EL (cell line): ENCODE measurements at places on chromosomes 1 and 21.

GRCh38 chr1:94855307-94855700, 35.1 kb downstream of the SLC44A3 start:
- no peak for DNase-seq

DNA sequence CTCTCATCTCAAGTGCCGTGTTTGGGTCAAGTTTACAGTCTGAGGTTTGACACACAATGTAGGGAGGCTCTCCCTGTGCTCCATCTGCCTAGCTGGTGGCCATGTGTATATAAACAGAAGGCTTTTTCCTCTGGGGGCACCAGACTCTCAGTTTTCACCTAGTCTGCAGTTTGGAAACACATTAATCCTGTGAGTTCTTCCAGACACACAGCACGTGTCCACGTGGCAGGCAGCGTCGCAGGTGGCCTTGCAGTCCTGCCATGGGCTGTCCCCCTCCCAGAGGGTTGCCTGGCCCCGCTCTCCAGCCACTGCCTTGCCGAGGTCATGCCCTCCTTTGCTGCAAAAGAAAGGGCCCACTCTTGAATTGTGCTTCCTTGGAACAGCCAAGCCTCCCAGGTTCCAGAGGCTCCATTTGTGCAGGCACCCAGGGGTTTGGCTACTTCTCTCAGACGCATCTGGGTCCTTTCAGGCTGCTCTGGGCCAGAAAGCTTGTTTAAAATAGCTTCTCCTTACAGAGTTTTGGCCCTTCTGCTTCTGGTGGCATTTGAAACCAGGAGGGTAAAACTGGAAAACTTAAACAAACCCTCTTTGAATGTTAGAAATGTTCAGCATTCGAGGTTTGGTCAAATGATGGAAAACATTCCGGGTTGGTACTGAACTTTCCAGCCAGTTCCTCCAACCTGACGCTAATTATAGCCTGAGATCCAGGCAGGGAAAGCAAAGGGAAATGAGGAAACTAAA, 4.4 kb upstream of the RUNX1 start:
- no peak for DNase-seq

GRCh38 chr1:108881369-108881768, 4.6 kb downstream of the GPSM2 start:
- peak; percentile 48 for DNase-seq

- peak; percentile 54 for DNase-seq
These were observed 1.5 kb downstream of the ZSCAN20 start for GRCh38 chr1:33473900-33474299.

DNA sequence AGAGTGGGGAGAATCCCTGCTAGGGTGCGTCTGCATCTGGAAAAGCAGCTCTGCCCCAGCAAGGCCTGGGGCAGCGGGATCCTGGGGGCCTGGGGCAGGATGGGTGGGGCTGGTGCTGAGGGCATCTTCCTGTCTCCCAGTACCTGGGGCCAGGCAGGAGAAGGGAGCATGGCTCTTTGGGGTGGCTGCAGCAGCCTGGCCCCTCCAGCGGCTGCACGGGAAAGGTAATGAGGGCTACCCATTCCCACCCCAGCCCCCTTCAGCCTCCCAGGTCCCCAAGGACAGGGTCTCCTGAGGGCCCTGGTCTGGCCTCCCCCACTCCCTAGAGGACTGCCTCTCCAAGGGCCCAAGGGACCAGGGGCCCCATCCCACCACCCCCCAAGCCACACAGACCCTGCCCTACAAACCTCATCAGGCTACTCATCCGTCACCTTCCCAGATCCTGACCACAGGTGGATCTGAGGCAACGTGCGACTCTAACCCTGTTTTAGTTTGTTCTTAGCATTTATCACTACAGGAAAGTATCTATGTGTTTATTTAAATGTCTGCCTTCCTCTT, 910 bp upstream of the ANKRD65 start:
- no peak for DNase-seq

- DNase-seq, result no peak
These were observed 6.0 kb downstream of the TEX35 start for GRCh38 chr1:178518894-178519293.

DNA sequence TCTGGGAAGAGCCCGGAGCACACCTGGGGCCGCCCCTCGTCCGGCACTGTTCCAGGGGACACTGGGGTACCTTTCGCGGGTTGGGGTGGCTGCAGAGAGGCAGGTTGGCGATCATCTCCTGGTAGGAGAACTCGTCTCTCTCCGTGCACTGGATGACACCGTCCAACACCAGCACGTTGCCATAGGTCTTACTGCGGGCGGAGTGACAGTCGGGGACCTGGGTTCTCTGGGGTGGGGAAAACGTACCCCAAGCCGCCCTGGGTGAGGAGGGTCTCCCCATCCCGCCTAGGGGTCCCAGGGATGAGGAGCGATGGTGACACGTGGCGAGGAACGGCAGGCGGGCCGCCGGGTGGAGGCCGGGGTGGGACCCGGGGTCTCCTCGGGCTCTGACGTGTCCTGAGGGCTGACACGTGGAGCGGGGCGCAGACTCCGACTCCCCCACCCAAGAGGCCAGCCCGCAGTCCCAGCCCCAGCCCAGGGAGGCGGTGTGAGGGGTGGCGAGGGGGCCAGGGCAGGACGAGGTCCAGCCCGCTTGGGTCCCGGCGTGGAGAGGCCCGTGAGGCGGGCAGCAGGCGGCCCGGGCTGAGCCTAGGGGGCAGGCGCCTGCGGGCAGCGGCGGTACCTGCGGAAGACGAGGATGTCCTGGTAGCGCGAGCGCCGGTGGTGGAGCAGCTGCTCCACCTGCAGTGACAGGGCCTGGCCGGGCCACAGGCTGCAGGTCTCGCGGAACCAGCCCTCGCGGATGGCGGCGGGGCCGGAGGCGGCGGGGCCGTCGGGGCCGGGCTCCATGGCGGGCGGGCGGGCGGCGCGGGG, 457 bp downstream of the SRM start:
- DNase-seq, result no peak

GRCh38 chr21:44766014-44766817, 35.4 kb downstream of the UBE2G2 start:
- no peak for DNase-seq

DNA sequence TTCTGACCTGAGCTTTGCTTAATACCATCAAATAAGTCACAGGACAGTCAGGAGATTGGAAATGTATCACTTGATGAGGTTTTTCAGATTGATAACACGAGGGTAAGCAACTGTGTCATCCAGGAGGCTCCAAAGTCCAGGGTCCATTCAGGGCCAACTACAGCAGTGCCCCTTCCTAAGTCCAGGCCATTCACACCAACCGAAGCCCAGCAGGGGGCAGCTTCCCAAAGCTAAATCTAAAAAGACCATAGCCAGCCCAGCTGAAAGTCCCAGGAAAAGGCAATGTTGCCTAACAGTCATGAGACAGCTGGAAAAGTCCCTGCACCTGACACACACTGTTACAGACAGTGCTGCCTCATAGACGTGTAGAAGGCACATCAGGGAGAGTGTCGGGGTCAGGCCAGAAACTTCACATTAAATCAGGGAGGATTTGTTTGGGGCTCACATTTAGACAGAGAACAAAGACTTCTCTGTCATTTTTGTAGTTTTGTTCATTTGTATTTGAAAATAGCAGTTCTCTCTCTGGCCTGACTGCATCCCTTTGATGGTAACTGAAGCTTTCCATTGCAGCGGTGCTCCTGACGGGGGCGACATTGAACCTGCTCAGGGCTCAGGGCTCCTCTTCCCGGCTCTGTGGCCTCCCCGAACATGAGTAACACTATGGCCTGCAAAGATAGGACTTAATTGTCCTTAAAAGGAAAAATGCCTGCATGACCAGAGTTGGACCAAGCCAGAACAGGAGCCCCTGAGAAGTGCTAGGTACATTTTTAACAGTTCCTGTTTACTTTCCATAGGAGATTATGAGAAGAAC, 200.4 kb downstream of the NRIP1 start:
- DNase-seq, result peak; percentile 80
